ENCODE measurements at places on chromosomes 1 and 21.

DNA sequence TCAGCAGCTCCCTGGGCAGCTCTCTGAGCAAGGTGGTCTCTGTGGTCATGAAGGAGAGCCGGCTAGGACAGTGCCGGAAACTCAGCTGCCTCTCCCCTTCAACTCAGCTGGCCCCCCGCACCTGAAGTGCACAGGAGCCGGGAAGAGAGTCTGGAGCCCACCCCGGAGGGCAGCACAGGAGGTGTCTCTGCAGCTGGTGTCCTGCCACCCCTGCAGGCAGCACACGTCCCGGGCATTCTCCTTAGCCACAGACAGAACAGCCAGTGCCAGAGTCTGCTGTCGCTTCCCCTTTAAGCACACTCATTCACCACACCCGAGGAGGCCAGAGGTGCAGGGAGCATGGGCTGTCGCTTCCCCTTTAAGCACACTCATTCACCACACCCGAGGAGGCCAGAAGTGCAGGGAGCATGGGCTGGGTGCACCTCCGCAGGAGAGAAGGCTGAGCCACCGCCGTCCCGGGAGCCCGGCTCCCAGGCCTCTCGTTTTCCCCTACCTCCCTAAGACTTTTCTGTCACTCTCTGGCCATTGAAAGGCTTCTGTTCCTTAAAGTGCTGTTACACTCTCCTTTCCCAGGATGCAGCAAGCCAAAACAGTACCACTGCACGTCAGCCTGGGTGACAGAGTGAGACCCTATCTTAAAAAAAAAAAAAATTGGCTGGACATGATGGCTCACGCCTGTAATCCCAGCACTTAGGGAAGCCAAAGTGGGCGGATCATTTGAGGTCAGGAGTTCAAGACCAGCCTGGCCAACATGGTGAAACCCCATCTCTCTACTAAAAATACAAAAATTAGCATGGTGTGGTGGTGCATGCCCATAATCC lies 16.9 kb upstream of the SAMD11 start:
- DNase-seq, result no peak

- no peak for DNase-seq
Measured at GRCh38 chr1:44919400-44919799, 67.0 kb downstream of the EIF2B3 start.

DNA sequence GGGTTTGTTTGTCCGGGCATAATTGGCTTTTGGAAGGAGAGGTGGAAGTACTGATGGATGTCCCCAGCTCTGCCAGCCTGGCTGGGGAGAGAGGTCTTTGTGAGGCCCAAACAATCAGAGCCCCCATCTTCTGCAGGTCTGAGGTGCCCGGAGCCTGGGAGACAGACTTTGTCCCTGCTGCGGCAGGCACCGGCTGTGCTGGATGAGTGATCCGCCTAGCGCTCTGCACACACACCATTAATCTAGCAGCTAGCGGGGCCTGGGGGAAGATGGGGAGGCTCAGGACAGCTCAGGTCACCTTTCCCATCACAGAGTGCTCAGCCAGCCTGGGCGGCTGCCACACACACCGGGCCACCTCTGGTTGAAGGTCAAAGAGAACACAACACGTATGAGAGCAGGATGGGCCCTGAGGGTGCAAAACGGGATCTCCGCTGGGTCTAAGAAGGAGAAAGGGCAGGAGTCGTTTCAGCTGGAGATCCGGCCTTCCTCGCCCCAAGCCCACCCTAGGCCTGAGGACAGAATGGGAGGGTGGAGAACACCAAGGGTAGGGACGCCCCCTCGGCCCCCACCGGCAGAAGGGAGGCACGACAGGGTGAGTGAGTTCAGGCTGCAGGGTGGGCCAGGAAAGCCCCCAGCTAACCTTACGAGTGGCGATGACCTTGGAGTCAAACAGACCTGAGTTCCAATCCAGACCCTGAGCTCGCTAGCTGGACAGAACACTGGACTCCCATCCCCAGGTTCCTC lies 341.8 kb downstream of the NPHP4 start:
- DNase-seq, result no peak

GRCh38 chr1:118204648-118205047 lies 19.6 kb upstream of the SPAG17 start:
- no peak for DNase-seq

DNA sequence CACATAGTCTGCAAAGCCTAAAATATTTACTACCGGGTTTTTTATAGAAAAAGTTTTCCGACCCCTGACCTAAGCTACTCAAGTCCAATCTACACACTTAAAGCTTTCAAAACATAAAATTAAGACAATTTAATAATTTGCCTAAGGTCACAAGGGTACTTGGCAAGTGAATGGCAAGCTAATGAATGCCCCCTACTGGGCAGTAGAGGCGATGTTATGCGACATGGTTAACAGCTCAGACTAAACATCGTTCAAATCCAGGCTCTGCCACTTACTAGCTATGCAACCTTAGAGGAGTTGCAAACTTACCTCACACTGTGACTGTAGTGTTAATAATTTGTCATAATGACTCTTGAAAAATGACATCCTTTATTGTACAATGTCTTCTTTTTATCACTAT lies 317.2 kb upstream of the NFIA start:
- no peak for DNase-seq

GRCh38 chr1:3996846-3997705 lies 97.0 kb upstream of the C1orf174 start:
- DNase-seq, result no peak
